ENCODE measurements at places on chromosomes 12 and 14.

DNA sequence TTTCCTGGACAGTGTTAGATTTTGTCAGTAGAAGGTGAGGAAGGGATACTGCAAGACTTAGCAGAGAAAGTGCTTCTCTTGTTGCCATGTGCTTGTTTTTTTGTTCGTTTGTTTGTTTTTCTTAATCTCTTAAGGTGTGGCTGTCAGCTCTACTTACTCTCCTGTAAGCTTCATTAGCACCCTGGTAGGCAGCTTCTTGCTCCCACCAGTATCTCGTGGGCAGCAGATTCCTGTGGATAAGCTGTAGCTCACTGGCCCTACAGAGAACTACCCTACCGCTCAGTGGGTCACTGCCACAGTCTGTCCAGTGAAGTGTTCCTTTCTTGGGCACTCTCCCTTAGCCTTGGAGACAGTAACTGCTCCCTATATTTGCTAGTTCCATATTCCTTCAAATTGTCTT lies 30.1 kb downstream of the VRK1 start:
- no peak for DNase-seq

DNA sequence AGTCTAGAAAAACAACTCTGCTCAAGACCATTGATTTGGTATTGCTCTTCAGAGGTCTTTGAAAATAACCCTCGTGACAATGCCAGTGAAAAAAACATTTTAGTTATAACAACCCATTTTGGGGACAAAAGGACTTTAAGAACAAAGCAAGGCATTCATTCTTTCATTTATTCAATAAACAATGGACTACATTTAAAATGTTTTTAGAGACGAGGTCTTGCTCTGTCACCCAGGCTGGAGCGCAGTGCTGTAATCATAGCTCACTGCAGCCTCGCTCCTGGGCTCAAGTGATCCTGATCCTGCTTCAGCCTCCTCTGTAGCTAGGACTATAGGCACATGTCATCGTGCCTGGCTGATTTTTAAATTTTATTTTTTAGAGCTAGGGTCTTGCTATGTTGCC lies 7.7 kb upstream of the KICS2 start:
- no peak for DNase-seq

DNA sequence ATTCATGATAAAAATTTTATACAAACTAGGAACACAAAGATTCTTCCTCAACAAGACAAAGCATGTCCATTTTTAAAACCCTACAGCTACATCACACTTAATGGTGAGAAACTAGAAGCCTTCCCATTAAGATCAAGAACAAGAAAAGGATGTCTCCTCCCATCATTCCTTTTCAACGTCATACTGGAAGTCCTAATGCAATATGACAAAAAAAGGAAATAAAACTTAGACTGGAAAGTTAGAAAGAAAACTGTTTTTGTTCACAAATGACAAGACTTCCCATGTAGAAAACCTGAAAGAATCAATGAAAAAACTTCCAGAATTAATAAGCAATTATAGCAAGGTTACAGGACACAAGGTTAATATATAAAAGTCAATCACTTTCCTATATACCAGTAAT lies 82.5 kb downstream of the NUMB start:
- DNase-seq, result peak; percentile 62

DNA sequence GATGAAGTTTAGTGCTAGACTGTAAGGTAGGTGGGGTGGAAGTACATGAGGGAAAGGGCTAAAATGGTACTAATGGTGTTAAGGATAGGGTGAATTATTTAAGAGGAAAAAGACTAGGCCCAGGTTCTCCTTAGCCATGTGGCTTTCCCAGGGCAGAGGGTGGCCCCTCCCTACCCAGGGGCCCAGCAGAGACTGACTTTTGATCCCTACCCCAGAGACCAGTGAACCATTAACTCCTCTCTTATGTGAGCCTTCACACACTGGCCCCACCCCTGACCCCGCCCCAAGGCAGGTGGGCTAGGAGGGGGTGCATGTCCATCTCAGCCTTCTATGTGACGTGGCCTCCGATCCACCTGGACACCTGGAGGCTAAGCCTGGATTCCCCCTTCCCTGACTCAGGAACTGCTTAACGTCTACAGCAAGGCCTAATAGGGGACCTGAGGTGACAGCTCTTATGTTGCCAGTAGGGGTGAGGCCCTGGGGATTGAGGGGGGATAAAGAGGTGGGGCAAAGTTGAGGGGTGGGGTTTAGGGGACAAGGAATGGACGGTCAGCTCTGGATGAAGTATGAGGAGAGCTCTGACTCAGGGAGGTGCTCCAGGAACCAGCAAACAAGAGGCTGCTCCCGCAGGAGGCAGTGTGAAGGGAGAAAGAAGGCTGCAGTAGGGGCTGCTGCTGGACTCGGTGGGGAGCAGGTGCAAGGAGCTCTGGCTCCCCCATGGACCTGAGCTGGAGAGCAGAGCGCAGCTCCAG lies 757 bp downstream of the SLC39A5 start:
- DNase-seq, result no peak

GRCh38 chr12:91567100-91567485 lies 384.5 kb upstream of the DCN start:
- no peak for DNase-seq

GRCh38 chr12:120988234-120988633 lies 9.9 kb downstream of the HNF1A start:
- DNase-seq, result no peak

- DNase-seq, result no peak
These were observed 3.1 kb downstream of the IFI27L2 start for GRCh38 chr14:94126419-94126677.

GRCh38 chr14:53999061-53999488 lies 42.5 kb upstream of the BMP4 start:
- DNase-seq, result no peak

- DNase-seq, result no peak
These were observed 185.6 kb downstream of the ZFP36L1 start for GRCh38 chr14:68607081-68607866.

DNA sequence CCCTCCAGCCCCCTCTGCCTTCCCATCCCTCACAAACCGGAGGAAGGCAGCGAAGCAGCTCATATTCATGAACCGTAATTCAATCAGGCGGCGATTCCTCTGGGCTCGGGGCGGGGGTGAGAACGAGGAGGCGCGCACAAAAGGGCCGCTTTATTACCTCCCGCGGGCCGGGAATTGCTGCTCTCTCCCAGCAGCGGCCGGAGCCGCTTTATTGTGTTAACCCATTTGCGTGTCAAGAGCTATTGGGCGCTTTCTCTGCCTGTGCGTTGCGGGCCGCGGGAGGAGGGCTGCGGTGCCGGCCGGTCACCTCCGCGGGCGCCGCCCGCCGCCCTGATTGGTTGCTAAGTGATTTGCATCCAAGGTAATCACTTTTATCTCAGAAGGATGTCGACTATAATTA lies 4.8 kb downstream of the FAM222A start:
- no peak for DNase-seq

DNA sequence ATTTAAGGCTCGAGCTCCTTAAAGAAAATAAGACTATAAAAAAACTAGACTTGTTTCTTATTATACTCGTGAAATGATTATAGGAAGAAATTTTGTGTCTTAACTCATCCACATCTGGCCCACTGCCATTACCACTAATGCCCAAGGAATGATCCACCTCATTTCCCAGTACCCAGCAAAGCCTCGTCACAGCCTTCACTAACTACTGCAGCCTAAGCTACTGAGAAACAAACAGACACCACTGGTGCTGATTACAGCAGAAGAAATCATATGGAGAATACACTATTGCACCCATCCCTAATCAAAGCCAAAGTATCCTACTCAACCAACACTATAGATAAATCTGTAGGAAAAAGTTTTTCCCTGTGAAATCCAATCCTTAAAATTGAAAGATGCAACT lies 205.3 kb upstream of the NAV3 start:
- DNase-seq, result no peak

DNA sequence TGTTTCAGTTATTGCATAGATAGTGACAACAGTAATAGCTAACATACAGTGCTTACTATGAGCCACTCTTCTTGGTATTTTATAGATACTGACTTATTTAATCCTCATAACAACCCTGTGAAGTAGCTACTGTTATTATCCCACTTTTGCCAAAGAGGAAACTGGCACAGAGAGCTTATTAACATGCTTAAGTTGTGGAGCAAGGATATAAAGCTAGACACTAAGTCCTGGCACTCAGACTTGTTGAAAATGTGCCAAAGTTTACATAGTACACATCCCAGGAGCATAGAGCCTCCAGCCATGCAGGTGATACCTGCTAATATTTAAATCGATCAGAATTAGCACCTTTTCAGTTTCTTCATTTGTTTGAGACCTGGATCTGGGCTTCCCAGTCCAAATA lies 41.8 kb downstream of the VEZT start:
- DNase-seq, result no peak

DNA sequence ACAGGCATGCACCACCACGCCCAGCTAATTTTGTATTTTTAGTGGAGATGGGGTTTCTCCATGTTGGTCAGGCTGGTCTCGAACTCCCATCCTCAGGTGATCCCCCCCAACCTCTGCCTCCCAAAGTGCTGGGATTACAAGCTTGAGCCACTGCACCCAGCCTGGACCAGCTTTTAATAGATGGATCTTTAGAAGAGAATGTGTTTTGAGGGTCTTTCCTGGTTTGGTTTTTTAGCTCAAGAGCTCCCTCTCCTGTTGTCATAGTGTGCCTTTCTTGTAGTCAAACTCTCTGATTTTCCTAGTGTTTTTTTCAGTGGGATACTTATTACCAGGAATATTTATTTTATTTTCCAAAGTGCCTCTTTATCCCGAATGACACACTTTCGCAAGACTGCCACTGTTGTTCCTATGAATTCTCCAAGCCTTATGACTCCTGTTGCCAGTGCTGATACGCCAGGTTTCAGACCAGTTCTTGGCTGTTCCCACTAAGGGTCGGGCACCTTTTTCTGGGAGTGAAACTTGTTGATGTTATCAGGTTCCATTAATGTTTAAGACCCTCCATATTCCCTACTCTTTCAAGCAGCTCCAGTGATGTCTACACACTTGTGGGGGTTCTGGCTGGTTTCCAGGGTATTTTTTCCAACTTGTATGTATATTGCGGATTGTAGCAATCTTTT lies 31.5 kb upstream of the LIMA1 start:
- DNase-seq, result peak; percentile 40

DNA sequence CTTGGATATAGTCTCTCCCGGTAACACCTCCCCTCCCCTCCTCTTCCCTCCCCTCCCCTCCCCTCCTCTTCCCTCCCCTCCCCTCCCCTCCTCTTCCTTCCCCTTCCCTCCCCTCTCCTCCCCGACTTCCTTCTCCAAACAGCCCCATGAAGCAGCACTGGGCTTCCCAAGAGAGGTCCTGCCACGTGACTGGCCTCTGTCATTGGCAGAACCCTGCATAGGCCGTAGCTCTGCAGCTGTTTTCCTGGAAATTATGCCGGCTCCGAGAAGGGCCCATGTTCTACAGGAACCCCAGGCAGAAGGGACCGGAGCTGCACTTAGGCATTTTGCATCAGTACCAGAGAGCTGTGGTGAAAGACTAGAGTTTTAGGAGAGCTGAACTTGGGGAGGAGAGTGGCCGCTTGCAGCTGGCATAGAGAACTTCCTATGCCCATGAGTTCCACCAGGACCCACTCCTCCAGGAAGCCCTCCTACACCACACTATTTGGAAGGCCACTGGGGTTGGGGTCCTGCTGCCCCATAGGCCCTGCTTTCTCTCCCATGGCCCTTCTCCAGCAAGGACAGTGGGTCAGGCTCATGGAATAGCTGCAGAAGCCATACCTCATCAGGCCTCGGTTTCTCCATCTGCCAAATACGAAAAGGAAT lies 5.1 kb upstream of the TNFAIP2 start:
- peak; percentile 92 for DNase-seq

- no peak for DNase-seq
These were observed 1.3 kb downstream of the DDN start for GRCh38 chr12:48997719-48998496.

GRCh38 chr14:99658218-99658845 lies 13.4 kb downstream of the HHIPL1 start:
- DNase-seq, result no peak

- DNase-seq, result no peak
These were observed 28.3 kb downstream of the BRI3BP start for GRCh38 chr12:125021771-125022170.

GRCh38 chr12:18583655-18584054 lies 154.2 kb downstream of the PLCZ1 start:
- DNase-seq, result no peak

DNA sequence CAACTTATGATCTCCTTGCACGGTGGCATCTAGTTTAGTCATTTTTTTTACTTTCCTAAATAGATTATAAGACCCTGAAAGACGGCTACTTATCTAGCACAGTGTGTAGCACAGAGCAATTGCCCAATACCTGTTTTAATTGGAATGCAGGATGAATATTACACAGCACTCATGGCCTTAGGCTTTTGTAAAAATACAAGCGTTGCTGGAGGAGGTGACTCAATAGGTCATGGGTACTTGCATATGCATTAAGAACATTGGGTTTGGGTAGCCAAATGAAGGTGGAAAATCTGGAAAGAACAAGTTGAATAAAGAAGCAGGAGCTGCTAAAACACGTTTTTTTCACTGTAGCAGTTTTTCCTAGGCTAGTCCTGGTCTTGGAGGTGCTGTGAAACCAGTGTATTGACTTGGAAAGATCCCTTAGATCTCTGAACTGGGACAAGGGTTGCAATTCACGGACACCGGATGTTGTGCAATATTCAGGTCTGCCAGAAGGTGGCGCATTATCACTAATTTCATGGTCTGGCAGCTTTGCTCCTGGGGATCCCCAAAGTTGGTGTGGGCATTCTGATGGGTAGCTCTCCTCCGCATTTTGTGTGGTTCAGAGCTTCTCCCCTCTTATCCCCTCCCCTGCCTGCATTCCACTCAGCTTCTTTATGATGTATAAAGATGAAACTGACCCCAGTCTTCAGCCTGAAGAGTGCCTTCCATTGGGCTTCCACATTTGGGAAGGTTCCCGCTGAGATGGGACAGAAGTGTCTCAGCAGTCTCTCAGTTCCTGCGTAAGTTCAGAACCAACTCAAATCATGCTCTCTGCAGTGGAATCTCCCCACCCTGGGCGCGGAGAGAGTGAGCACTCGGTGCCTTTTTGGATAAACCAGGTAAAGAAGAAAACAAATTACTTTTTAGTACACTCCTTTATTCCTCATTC lies 278.3 kb downstream of the NRXN3 start:
- peak; percentile 71 for DNase-seq

- DNase-seq, result peak; percentile 16
These were observed 22.5 kb downstream of the MAP3K12 start for GRCh38 chr12:53476769-53477209.

GRCh38 chr12:49000346-49000745 lies 1.2 kb upstream of the DDN start:
- DNase-seq, result no peak
